Foreskin keratinocyte (primary cell): ENCODE measurements at places on chromosomes 3 and 15. TPM values are rescaled to one million over a fixed set of nuclear protein-coding genes. Genes with fewer than 3 reads are reported as not detected.

The RAD54L2 gene
- 12.9 and 13.3 TPM in 2 replicates for total RNA-seq

The RAD51 gene
- total RNA-seq, result 19.8 and 22.4 TPM in 2 replicates

The DUSP7 gene
- 119 and 131 TPM in 2 replicates for total RNA-seq

The KIF15 gene
- 11.7 and 15.0 TPM in 2 replicates for total RNA-seq

The SEMA3G gene
- total RNA-seq, result 0.10 and 0.21 TPM in 2 replicates

DNA sequence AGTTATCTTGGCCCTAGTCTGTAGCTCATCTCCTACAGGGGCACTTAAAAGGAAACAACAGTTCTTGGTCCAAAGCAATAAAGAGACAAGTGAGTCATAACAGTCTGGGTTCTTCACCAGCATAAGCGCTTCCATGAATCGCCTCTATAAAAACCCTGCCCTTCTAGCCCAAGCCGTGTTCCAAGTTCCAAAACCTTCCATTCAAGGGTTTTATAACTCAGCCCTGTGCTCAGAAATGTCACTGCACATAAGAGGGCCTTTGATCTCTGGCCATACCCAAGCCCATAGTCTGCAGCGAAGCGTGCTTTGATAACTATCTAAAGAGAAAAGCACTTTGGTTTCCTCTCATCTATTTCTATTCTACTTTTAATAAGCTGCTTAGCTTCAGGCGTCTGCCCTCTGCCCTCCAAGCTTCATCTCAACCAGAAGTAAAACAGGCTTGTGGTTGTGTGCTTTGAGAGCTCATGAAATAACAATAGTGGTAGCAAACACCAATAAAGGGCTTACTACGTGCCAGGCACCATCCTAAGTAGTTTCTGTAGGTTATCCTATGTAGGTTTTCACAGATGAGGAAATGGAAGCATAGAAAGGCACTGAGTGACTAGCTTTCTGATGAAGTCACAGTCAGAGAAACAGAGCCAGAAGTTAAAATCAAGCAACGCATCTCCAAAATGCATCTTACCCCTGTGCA is 64.0 kb upstream of the AKAP13 start:
- DNase-seq, result no peak

GRCh38 chr3:124779116-124779515 is 48.9 kb downstream of the UMPS start:
- no peak for DNase-seq

GRCh38 chr15:51172193-51172592 is 77.5 kb upstream of the TNFAIP8L3 start:
- no peak for DNase-seq

- no peak for DNase-seq
Measured at GRCh38 chr3:169383770-169384169, 279.7 kb downstream of the MECOM start.

- peak; percentile 85 for DNase-seq
Measured at GRCh38 chr3:30356866-30357753, 249.3 kb upstream of the TGFBR2 start.
